Osteocyte (in vitro differentiated cells): ENCODE measurements at places on chromosomes 5 and 9. TPM values are rescaled to one million over a fixed set of nuclear protein-coding genes. Genes with fewer than 3 reads are reported as not detected.

- DNase-seq = no peak
- H3K4me1 ChIP-seq = peaks cover 78% of the 10 kb centered on the region
- H3K27me3 ChIP-seq = no peaks in the 10 kb centered on the region
- peaks cover 32% of the 10 kb centered on the region for H3K36me3 ChIP-seq
- no peak overlapping the region for H3K4me3 ChIP-seq
- no peak overlapping the region for H3K27ac ChIP-seq
These were observed 9.6 kb downstream of the DAB2 start for GRCh38 chr5:39415201-39415600.

DNA sequence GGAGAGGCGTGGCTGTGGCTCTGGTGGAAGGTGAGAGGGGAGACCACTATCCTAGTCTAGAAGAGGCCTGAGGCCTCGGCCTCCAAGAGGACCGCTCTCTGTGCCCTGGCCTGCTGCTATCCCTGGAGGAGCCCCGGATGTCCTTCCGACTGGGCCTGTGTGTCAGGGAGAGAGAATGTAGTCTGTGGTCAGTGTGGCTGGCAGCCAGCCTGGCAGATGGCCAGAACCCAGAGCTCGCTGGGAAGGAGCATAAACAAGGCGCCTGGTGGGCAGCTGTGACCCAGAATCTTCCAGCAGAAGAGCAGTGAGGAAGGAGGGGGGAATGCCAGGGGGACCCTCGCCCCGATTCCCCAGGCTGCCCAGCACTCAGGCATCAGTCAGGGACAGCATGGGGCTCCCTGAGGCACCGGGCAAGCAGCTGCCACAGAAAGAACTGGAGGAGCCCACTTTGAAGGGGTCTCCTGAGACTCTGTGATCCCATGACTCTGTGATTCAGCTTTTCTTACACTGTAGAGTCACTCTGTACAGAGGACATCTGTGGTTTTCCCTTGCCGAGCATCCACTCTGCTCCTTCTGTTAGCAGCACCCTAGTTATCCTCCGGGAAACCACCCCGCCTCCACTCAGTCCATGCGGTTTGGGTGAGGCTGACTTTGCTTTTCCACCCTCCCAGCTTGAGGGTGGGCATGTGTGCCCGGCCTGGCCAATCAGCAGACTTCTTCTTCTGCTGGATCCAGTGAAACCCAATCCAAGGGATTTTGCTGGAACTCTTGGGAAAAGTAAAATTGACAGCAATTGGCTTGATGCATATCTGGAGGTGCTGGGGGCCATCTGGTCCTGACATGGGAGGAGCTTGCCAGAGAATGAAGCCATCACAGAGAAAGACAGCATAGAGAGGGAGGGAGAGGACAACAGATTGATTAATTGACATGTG, 46.2 kb upstream of the PWWP2A start:
- peaks cover 51% of the 10 kb centered on the region for H3K4me1 ChIP-seq
- DNase-seq = peak; percentile 98
- no peaks in the 10 kb centered on the region for H3K27me3 ChIP-seq

The ANXA2R gene
- 5.2 and 5.3 TPM in 2 replicates for total RNA-seq

The SLC6A18 gene
- not detected in 2 replicates for total RNA-seq
